ENCODE measurements at places on chromosomes 13 and 19.
A peak's percentile ranks its signal among the peaks of the same experiment; 100 is the strongest.

DNA sequence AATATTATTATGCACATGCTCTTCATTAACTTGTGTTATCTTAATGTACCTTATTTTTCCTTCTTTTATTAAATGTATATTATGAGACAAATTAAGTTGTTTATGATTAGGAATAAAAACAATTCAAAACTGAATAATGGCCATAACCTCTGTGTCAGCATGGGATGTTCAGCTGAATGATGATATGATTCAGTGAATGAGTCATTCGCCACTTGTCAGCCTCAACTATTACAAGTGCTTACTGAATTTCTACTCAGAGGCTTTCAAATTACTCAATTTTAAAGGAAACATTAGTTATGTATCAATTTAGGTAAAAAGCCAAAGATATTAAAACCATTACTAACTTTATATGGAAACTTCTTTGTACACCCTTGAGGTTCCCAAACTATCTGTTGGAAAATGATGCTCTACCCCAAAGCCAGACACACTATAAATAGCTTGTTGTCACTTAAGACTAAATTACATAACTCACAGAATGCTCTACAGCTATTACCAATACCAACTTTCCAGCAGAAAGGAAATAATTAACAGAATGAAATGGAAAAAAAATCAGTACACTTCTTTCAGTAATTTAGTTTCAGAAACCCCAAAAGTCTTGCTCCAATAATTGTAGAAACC lies 14.4 kb downstream of the LIG4 start:
- DNase-seq: no peak

DNA sequence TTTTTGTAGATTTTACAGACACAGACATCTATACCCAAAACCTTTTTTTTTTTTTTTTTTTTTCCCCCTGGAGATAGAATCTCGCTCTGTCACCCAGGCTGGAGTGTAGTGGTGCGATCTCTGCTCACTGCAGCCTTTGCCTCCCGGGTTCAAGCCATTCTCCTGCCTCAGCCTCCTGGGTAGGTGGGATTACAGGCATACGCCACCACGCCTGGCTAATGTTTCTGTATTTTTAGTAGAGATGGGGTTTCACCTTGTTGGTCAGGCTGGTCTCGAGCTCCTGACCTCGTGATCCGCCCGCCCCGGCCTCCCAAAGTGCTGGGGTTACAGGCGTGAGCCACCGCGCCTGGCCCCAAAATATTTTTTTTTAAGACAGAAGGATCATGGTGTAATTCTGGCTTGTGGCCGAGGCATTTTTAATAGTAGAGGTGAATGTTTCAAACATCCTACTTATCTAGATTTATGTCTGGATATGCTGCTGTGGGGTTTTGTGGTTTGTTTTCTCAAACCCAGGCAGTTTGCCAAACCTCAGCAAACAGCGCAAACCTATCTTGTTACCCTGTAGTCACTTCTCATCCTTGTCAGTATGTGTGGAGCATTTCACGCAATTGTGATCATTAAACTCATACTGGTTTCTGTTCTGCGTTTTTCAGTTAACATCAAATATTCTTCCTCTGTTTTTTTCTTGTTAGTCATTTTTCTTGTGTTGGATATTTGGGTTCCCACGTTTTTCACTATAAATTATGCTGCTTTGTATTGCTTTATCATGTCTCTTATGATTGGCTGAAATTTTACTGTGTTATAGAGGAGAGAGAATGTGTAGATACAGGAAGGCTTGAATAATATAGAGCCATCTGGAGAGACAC lies 36.2 kb upstream of the GARRE1 start:
- no peak for DNase-seq

DNA sequence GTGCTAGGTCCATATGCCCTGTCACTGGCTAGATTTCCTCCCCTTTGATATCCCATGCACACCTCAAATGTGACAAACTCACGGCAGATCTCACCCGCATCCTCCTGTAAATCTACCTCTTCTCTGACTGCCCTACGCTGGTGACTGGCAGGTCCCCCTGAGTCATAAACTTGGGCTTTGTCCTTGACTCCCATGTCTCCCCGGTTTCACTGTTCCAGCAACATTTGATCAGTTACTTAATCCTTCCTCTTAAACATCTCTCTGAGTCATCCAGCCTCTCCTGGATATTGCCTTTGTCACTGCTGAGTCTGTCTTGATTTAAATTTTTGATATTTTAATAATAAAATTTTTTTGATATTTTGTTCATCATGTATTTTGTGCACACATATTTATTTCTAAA lies 26.5 kb downstream of the FAM216B start:
- peak; percentile 8 for DNase-seq

GRCh38 chr19:34269489-34269888 lies 15.1 kb downstream of the GARRE1 start:
- no peak for DNase-seq

- no peak for DNase-seq
Observed at GRCh38 chr19:50861010-50861409, 6.3 kb downstream of the KLK3 start.

GRCh38 chr13:19601749-19602725 lies 31.4 kb upstream of the MPHOSPH8 start:
- DNase-seq: peak; percentile 13

DNA sequence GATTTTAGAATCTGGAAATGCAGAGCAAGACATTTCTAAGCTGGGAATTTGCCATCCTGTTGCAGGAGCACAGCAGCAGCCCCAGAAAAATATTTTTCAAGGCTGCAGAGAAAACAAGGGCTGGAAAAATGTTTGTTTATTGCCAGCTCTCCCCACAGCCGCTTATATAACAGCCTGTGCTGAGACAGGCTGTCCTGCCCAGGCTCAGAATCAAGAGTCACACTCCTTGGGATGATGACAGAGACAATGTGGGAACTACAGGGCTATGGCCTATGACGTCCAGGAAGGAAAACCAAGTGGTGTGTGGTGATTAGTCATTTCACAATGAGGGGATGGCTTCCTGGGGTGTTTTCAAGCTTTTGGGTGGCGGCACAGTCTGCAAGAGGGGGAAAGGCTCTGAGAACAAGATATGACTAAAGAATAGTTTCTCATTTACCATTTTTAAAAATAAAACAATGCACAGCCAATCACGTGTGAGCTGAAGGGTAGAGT lies 136.3 kb upstream of the SERP2 start:
- peak; percentile 83 for DNase-seq

- no peak for DNase-seq
Observed at GRCh38 chr13:94710065-94710781, 2.1 kb downstream of the SOX21 start.

DNA sequence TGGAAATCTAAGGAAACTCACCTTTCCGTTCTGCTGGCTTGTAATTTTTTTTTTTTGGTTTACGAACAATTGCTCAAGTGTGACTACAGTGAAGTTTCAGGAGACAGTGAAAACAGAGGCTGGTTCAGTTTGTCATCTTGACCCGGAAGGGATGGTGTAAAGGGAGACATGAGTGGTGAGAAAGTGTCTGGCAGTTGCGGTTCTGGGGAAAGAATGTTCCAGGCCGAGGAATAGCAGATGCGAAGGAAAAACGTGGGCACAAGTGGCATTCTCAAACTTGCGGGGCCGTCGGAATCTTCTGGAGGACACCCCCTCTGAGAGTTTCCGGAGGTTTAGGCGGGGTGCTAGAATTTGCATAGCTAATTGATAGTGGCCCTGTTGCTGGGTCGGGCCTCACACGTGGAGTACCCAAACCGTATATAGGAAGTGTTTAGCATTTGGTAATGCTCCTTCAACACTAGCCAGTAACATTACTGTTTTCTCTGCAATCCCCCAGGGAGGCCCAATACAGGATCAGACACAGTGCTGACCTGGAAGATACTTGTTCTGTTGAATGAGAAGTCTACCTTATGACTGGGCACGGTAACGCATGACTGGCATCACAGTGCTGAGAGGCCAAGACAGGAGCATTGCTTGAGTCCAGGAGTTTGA lies 2.8 kb upstream of the TNFSF9 start:
- DNase-seq: no peak

GRCh38 chr19:55099557-55100506 lies 17.6 kb downstream of the PPP1R12C start:
- no peak for DNase-seq

DNA sequence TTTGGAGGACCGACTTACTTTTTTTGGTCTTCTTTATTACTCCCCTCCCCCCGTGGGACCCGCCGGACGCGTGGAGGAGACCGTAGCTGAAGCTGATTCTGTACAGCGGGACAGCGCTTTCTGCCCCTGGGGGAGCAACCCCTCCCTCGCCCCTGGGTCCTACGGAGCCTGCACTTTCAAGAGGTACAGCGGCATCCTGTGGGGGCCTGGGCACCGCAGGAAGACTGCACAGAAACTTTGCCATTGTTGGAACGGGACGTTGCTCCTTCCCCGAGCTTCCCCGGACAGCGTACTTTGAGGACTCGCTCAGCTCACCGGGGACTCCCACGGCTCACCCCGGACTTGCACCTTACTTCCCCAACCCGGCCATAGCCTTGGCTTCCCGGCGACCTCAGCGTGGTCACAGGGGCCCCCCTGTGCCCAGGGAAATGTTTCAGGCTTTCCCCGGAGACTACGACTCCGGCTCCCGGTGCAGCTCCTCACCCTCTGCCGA lies 409 bp downstream of the FOSB start:
- no peak for DNase-seq

DNA sequence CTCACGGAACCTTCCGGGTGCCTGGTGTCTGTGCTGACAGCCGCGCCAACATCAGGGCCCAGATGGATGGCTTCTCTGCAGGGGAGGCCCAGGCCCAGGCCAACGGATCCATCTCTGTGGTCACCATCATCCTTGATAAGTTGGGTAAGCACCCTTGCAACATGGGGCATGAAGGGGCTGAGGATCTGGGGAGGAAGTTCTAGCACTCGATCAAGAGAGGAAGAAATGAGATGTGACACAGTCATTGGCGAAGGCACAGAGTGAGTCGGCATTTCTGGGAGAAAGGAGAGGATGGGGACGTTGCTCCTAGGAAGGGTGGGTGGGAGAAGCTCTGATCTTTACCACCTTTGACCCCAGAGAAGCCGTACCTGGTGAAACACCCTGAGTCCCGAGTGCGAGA lies 4.4 kb downstream of the CILP2 start:
- DNase-seq: no peak

DNA sequence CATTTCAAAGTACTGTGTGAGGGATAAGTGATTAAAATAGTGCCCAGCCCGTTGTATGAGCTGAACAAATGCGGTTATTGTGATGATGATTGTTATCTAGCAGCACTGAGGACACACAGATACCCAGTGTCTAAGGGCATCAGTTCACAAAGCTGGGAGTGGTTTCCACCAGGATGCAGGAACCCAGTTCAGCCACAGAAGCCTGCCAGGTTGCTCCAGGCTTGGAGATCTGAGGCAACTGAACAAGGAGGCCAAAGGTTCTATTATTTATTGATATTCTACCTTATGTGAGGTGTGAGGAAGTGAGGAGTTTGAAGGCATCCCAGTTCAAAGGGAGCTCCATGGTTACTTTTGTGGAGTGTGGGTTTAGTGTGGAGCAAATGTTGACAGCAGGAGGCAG lies 13.2 kb downstream of the DIAPH3 start:
- no peak for DNase-seq

GRCh38 chr13:31887286-31887685 lies 144.3 kb upstream of the FRY start:
- DNase-seq: no peak

DNA sequence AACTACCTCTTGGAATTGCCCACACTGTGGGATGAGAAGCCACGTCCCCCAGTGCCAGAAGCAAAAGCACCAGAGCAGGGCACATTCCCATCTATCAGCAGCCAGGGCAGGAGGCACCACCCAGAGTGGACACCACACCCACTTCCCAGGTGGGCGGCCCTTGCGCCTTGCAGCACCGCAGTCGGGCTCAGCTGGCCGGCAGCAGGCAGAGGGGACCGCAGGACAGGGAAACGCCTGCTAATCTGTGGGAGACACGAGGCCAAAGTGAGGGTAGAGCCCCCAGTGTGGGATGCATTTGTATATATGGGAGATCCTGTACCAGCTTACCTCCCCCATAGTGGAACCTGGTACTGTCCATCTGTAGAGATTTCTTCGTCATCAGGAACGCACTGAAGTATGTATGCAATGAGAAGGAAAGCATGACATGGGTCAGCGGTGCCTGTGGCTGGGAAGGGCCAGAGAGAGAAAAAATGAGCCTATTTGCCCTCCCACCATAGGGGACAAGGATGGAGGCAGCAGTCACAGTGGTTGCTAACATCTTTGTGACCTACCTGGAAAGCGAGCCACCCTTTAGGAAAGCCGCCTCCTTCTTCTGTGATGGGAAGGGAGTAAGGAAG lies 30.9 kb upstream of the NPAS1 start:
- DNase-seq: no peak

DNA sequence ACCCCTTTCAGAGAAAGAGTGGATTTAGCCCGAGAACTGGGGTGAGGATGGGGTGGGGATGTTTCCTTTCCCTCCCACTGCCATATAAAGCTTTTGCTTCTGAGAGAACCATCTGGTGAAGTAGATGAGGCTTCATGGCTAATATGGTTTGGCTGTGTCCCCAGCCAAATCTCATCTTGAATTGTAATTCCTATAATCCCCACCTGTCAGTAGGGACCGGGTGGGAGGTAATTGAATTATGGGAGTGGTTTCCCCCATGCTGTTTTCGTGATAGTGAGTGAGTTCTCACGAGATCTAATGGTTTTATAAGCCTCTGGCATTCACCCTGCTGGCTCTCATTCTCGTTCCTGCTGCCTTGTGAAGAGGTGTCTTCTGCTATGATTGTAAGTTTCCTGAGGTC lies 270.9 kb downstream of the LMO7 start:
- DNase-seq: no peak

- DNase-seq: peak; percentile 64
Observed at GRCh38 chr19:6076675-6077463, 33.4 kb downstream of the RFX2 start.

GRCh38 chr19:35294859-35295791 lies 3.2 kb downstream of the MAG start:
- no peak for DNase-seq

DNA sequence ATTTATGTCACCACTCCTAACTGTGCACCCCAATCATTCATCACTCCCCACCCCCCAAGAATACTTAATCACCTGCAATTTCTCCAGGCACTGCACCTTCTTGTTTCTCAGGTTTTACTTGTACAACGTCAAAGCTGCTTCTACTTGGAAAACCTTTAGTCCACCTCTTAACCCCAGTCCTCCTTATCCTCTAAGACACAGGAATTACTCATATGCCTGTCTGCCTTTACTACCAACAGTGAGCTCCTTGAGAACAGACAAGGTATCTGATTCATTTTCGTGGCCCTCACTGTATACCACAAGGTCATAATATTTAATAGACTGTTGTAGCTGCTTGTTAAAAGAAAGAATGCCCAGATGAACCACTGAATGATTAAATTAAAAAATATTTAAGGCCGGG lies 21.0 kb upstream of the NDFIP2 start:
- no peak for DNase-seq

DNA sequence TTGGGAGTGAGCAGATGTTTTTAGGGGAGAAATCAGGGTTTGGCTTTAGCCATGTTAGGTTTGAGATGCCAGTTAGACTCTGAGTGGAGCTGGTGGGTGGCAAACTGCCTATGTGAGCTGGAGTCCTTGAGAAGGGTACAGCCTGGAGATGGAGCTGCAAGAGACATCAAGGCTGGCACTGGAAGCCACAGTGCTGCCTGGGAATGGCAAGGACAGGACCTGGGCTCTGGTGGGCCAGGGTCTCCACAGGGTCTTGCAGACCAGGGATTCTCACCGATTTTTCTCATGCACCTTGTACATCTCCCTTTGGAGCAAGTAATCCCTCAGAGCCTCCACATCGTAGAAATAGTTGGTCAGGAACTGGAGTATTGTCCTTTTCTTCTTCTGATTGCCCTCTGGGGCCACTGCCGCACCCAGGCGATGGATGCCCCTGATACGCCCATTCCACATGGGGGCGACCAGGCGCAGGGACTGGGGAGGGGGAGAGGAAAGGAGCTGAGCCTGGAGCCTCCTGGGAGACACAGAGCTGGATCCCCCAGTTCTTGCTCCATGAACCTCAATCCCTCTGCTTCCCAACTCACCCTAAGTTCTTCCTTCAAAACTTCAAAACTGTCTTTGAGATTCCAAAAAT lies 1.7 kb downstream of the DMAC2 start:
- DNase-seq: no peak
